ENCODE measurements at places on chromosomes 2 and 18. TPM values are rescaled to one million over a fixed set of nuclear protein-coding genes. Genes with fewer than 3 reads are reported as not detected.

UGT1A4 gene
- not detected for polyA plus RNA-seq

ALPP gene
- not detected for polyA plus RNA-seq

GKN2 gene
- polyA plus RNA-seq: not detected

CDH20 gene
- polyA plus RNA-seq: 0.02 TPM

RAX gene
- not detected for polyA plus RNA-seq

TGFA gene
- 3.8 TPM for polyA plus RNA-seq

KIF1A gene
- 32.4 TPM for polyA plus RNA-seq

REV1 gene
- polyA plus RNA-seq: 22.6 TPM

DSC3 gene
- 0.04 TPM for polyA plus RNA-seq

LONRF2 gene
- 2.0 TPM for polyA plus RNA-seq

AMER3 gene
- polyA plus RNA-seq: 2.1 TPM

POTEC gene
- not detected for polyA plus RNA-seq

GRCh38 chr2:42585779-42586178 lies 17.3 kb downstream of the MTA3 start:
- no peak overlapping the region for H3K4me3 ChIP-seq
- no peaks in the 10 kb centered on the region for H3K4me1 ChIP-seq
- no peaks in the 10 kb centered on the region for H3K27me3 ChIP-seq
- H3K27ac ChIP-seq: no peak overlapping the region
- DNase-seq: no peak

- no peak overlapping the region for H3K27ac ChIP-seq
- DNase-seq: no peak
- peaks cover 8% of the 10 kb centered on the region for H3K4me1 ChIP-seq
- H3K4me3 ChIP-seq: no peak overlapping the region
- H3K36me3 ChIP-seq: peaks cover 11% of the 10 kb centered on the region
Measured at GRCh38 chr2:70991742-70992141, 2.9 kb downstream of the TEX261 start.

DNA sequence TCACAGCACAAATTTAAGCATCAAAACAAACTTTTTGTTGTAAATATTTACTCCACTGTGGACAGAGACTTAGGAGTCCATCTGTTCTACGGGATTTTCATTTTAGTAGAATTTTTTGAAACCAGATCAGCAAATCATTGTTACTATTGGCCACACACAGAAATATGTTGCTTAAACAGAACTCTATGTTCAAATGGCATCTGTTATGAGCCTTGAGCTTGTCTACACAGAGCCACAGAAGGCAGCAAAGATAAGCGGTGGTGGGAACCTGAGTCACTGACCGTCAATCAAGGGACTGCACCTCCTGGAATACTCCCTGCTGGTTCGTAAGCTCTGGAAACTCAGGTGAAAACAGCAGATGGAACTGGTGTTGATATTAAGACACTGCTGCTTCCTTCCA lies 156.8 kb downstream of the TMEM200C start:
- H3K27me3 ChIP-seq: no peaks in the 10 kb centered on the region
- no peaks in the 10 kb centered on the region for H3K36me3 ChIP-seq
- H3K4me1 ChIP-seq: no peaks in the 10 kb centered on the region
- DNase-seq: no peak
- no peak overlapping the region for H3K27ac ChIP-seq

- DNase-seq: no peak
- no peaks in the 10 kb centered on the region for H3K4me1 ChIP-seq
Measured at GRCh38 chr2:20291106-20291564, 59.5 kb downstream of the PUM2 start.

DNA sequence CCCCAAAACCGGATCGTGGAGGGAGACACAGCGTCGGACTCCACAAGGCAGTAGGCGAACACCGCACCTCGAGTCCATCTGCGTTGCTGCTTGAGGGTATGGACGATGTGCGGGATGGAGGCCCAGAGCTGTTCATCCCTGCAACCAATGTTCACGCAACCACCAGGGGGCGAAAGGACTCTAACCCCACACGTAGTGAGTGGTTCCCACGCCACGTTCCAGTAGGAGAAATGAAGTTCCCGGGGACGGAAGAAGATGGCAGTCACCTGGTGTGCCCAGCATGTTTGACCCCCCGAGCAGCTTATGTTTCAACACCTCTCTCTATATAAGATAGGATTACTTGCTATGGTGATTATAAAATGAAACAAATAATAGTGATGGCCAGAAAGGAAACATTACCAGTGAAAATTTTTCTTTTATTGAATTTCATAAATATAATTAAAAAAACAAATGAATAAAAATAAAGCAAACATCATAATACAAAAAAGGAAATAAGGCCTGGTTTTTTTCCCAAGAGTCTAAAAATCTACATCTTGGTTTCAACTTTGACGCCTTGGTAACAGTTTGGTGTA lies 184.3 kb downstream of the SH3BP4 start:
- no peak overlapping the region for H3K4me3 ChIP-seq
- peak; percentile 84 for DNase-seq
- no peaks in the 10 kb centered on the region for H3K4me1 ChIP-seq
- H3K36me3 ChIP-seq: no peaks in the 10 kb centered on the region
- H3K27me3 ChIP-seq: no peaks in the 10 kb centered on the region

GRCh38 chr2:45804987-45805755 lies 153.7 kb downstream of the PRKCE start:
- H3K27me3 ChIP-seq: no peaks in the 10 kb centered on the region
- no peak overlapping the region for H3K27ac ChIP-seq
- no peak for DNase-seq
- peaks cover 4% of the 10 kb centered on the region for H3K4me1 ChIP-seq

- H3K4me3 ChIP-seq: no peak overlapping the region
- H3K27ac ChIP-seq: no peak overlapping the region
- no peak for DNase-seq
- peaks cover 16% of the 10 kb centered on the region for H3K4me1 ChIP-seq
Measured at GRCh38 chr2:60472663-60473289, 80.7 kb downstream of the BCL11A start.

GRCh38 chr2:127536707-127537541 lies 1.4 kb downstream of the MYO7B start:
- H3K27me3 ChIP-seq: no peaks in the 10 kb centered on the region
- H3K36me3 ChIP-seq: no peaks in the 10 kb centered on the region
- H3K4me1 ChIP-seq: no peaks in the 10 kb centered on the region
- no peak overlapping the region for H3K27ac ChIP-seq
- no peak for DNase-seq
- no peak overlapping the region for H3K4me3 ChIP-seq

- no peaks in the 10 kb centered on the region for H3K36me3 ChIP-seq
- H3K4me1 ChIP-seq: peaks cover 19% of the 10 kb centered on the region
- H3K27ac ChIP-seq: peak overlapping the region; percentile 96
Measured at GRCh38 chr2:200810252-200810997, 1.3 kb upstream of the BZW1 start.

- peak; percentile 59 for DNase-seq
- H3K27ac ChIP-seq: no peak overlapping the region
- H3K36me3 ChIP-seq: no peaks in the 10 kb centered on the region
- H3K27me3 ChIP-seq: no peaks in the 10 kb centered on the region
Measured at GRCh38 chr2:10497797-10498251, 49.7 kb upstream of the ODC1 start.

DNA sequence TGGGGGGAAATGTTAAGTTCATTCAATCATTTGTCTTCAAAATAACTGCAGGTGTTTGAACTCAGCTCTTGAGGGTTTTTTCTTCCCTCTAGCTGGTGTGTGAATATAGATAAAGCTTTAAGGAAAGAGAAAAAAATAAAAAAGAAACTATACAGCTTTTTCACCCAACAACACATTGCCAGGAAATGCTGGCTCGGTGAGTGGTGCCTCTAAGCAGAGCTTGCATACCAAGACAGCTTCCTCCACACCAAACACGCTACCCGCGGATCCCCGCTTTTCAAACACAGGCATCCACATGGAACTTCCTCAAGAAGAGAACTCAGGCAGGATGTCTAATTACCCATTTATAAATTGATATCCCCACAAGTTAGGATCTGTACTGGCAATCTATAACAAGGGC lies 69.8 kb upstream of the TANK start:
- no peak overlapping the region for H3K4me3 ChIP-seq
- no peak overlapping the region for H3K27ac ChIP-seq
- DNase-seq: no peak
- no peaks in the 10 kb centered on the region for H3K36me3 ChIP-seq

- no peaks in the 10 kb centered on the region for H3K4me1 ChIP-seq
- no peaks in the 10 kb centered on the region for H3K27me3 ChIP-seq
- no peak overlapping the region for H3K4me3 ChIP-seq
- no peaks in the 10 kb centered on the region for H3K36me3 ChIP-seq
- no peak for DNase-seq
Measured at GRCh38 chr2:96423828-96424227, 81.3 kb downstream of the NEURL3 start.

DNA sequence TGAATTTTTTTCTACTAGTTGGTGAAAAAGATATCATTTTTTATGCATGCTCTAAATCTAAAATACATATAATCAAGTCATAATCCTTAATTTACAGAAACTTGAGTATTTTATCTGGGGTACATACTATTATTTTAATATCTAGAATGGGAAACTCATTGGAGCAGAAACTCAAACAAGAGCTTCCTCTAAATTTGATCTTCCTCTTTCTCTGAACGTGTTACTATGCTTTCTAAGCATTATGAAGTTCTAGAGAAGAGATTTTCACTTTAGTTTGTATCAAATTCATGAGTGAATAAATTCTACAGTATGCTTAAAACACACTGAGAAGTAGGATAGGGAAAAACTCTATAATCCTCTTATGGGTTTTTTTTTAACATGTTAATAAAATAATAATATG lies 20.6 kb upstream of the SLC38A11 start:
- H3K27me3 ChIP-seq: no peaks in the 10 kb centered on the region
- DNase-seq: no peak
- no peaks in the 10 kb centered on the region for H3K36me3 ChIP-seq
- no peaks in the 10 kb centered on the region for H3K4me1 ChIP-seq
- H3K4me3 ChIP-seq: no peak overlapping the region

GRCh38 chr2:102060792-102061191 lies 69.0 kb downstream of the IL1R2 start:
- H3K4me3 ChIP-seq: no peak overlapping the region
- DNase-seq: no peak
- peaks cover 6% of the 10 kb centered on the region for H3K4me1 ChIP-seq
- H3K36me3 ChIP-seq: no peaks in the 10 kb centered on the region
- H3K27ac ChIP-seq: no peak overlapping the region

DNA sequence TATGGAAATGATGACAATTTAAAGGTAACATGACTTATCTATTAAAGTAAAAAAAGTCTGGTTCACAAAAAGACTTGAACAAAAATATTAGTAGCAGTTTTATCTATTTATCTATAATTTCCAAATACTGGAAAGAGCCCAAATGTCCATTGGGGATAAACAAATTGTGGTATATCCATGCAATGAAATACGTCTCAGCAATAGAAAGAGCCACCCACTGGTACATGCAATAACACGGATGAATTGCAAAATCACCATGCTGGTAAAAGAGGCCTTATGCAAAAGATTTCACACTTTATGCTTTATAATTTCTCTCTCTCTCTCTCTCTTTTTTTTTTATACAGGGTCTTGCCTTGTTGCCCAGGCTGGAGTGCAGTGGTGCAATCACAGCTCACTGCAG lies 91.4 kb upstream of the ASAP2 start:
- no peaks in the 10 kb centered on the region for H3K4me1 ChIP-seq
- no peak for DNase-seq
- H3K4me3 ChIP-seq: no peak overlapping the region
- H3K36me3 ChIP-seq: no peaks in the 10 kb centered on the region
- no peaks in the 10 kb centered on the region for H3K27me3 ChIP-seq

GRCh38 chr2:9206991-9207640 lies 504 bp downstream of the ASAP2 start:
- peak; percentile 80 for DNase-seq
- no peaks in the 10 kb centered on the region for H3K36me3 ChIP-seq

GRCh38 chr18:37476182-37476581 lies 89.4 kb downstream of the CELF4 start:
- DNase-seq: no peak
- H3K36me3 ChIP-seq: no peaks in the 10 kb centered on the region
- no peaks in the 10 kb centered on the region for H3K4me1 ChIP-seq

GRCh38 chr2:65662654-65663432 lies 230.4 kb upstream of the SPRED2 start:
- DNase-seq: no peak
- no peaks in the 10 kb centered on the region for H3K4me1 ChIP-seq
- H3K27ac ChIP-seq: no peak overlapping the region

GRCh38 chr18:77250501-77250925 lies 865 bp downstream of the GALR1 start:
- no peak for DNase-seq
- H3K27me3 ChIP-seq: peaks cover 35% of the 10 kb centered on the region
- no peaks in the 10 kb centered on the region for H3K4me1 ChIP-seq
- no peaks in the 10 kb centered on the region for H3K36me3 ChIP-seq

DNA sequence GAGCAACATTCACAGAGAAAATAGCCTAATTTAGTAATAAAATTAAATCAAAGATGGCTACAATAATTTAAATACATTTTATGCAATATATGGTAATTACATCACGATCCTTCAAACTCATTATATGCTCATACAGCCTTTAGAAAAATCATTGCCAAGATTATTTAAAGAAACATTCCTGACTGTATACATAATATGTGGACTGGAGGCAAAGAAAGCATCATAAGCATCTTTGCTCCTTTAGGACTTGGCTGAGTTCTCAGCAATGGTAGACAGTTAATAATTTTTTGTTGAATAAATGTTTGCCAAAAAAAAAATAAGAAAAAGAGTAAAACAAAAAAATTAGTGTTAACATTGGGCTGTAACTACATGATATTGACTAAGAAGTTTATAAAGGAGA lies 26.9 kb downstream of the NCKAP5 start:
- no peaks in the 10 kb centered on the region for H3K36me3 ChIP-seq
- no peak overlapping the region for H3K27ac ChIP-seq
- no peak for DNase-seq
- no peaks in the 10 kb centered on the region for H3K27me3 ChIP-seq

- no peak overlapping the region for H3K4me3 ChIP-seq
- no peaks in the 10 kb centered on the region for H3K4me1 ChIP-seq
- no peak overlapping the region for H3K27ac ChIP-seq
- no peaks in the 10 kb centered on the region for H3K36me3 ChIP-seq
- no peaks in the 10 kb centered on the region for H3K27me3 ChIP-seq
Measured at GRCh38 chr2:71934595-71935261, 212.9 kb downstream of the CYP26B1 start.

GRCh38 chr2:36361396-36361795 lies 5.8 kb downstream of the CRIM1 start:
- no peak overlapping the region for H3K4me3 ChIP-seq
- H3K27me3 ChIP-seq: no peaks in the 10 kb centered on the region
- DNase-seq: no peak
- no peaks in the 10 kb centered on the region for H3K36me3 ChIP-seq
- no peaks in the 10 kb centered on the region for H3K4me1 ChIP-seq

- DNase-seq: no peak
- no peaks in the 10 kb centered on the region for H3K27me3 ChIP-seq
- no peak overlapping the region for H3K4me3 ChIP-seq
Measured at GRCh38 chr2:175929850-175930249, 72.2 kb downstream of the LNPK start.

- no peak overlapping the region for H3K4me3 ChIP-seq
- H3K27ac ChIP-seq: no peak overlapping the region
- DNase-seq: no peak
- H3K27me3 ChIP-seq: no peaks in the 10 kb centered on the region
Measured at GRCh38 chr2:64626146-64626809, 27.4 kb downstream of the SERTAD2 start.

Data from pancreas (tissue), 10 donors.